Mucosa of descending colon (tissue), 3 donors: ENCODE measurements at places on chromosomes 2 and 18. TPM values are rescaled to one million over a fixed set of nuclear protein-coding genes. Genes with fewer than 3 reads are reported as not detected.

GRCh38 chr2:197952540-197953202, 148.3 kb downstream of the PLCL1 start:
- DNase-seq: no peak

- DNase-seq: no peak
These were observed 36.5 kb upstream of the ARMC9 start for GRCh38 chr2:231161877-231162329.

DNA sequence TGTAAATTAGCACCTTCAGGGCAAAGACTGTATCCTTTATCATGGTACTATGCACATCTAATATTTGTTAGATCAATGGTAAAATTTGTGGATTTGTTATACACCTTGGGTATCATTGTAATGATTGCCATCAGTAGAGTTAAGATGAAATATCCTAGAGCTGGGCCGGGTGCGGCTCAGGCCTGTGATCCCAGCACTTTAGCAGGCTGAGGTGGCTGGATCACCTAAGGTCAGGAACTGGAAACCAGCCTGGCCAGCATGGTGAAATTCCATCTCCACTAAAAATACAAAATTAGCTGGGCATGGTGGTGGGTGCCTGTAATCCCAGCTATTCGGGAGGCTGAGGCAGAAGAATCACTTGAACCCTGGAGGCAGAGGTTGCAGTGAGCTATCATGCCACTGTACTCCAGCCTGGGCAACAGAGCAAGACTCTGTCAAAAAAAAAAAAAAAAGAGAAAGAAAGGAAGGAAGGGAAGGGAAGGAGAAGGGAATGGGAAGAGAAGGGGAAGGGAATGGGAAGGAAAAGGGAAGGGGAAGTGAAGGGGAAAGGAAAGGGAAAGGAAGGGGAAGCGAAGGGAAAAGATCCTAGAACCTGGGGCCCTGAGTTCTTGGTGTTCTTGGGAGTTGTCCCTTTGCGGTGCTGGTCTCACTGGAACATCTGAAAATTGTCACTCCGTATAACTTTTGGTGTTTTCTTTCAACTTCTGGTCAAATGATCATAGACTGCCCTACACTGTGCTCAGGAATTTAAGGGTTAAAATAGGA, 71.1 kb upstream of the NEUROD1 start:
- DNase-seq: no peak

DNA sequence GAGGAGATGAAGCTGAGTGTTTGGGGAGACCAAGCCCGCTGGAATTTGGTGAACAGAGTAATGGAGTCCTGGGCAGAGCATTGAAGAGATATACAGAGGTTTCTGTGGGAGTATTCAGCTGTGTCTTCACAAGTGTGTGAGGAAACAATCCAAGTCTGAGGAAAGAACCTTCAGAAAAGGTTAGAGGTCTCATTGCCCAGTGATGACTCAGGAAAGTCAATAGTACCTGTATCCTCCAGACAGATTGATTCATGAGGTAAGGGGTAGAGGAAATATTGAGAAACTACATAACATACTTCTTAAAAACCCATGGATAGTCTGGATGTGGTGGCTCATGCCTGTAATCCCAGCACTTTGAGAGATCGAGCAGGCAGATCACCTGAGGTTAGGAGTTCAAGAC, 392.3 kb downstream of the GALNT13 start:
- no peak for DNase-seq

- no peak for DNase-seq
These were observed 169.2 kb upstream of the SMAD2 start for GRCh38 chr18:48099481-48100164.

GRCh38 chr2:138779781-138780445, at the start of gene NXPH2:
TSS of gene NXPH2 (minus strand) at chr2:138780390. CDS start at chr2:138780241, 149 bp downstream.
- DNase-seq: no peak

DNA sequence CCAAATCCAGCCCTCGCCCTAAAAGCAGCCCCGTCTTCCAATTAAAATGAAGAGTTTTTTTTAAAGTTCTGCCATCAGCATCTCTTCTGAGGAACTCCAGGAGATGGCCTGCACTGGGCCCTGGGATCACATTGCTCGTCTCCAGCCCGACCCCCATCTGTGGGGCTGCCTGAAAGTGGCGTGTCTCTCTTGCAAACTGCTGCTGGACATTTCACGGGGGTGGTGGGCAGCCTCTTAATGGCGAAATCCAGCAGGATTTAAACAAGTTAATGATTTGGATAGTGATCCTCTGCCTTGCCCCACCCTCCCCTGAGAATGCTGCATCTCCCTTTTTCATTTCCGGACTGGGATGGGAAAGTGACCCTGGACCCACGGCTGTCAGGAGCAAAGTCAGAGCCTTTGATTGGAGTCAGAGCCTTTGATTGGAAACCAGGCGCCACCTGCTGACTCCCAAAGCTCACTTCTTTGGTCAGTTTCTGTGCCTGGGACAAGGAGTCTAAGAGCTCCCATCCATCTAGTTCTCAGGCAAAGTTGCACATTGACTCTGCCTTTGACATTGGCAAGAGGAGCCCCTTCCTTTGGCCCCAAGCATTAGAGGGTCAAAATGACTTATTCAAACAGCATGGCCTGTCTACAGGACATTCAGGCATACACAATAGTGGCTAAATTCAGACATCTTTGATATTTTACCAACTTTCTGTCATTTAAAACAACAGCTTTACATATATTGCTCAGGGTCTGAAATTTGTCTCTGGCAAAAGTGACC, 155.2 kb downstream of the SH3BP4 start:
- DNase-seq: peak; percentile 84

DNA sequence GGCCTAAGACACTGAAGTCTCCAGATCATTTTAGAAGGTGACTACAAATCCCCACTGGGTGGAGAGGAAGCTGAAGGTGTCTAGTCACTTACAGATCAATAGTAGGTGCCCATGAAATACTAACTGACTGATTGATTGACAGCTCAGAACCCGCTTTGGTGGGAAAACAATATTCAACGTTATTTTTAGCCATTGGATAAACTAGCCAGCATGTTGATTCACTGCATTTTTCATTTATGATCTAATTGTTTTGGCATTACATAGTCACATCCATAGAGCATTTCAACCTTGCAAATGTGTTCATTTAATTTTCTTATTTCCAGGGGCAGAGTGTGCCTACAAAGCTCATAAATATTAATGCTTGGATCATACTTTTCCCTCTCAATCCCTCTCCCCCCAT, 162.3 kb downstream of the MREG start:
- DNase-seq: no peak

CREG2 gene
- total RNA-seq: 1.1 TPM

SH2D6 gene
- total RNA-seq: 8.6 TPM

CFAP210 gene
- total RNA-seq: not detected
